ENCODE measurements at places on chromosomes 7 and 10. TPM values are rescaled to one million over a fixed set of nuclear protein-coding genes. Genes with fewer than 3 reads are reported as not detected.

- peaks cover 2% of the 10 kb centered on the region for H3K27me3 ChIP-seq
- no peak overlapping the region for H3K4me3 ChIP-seq
- H3K27ac ChIP-seq, result no peak overlapping the region
Measured at GRCh38 chr7:108079276-108079647, 50.9 kb downstream of the LAMB4 start.

Gene PRXL2A
- total RNA-seq, result 21.0 TPM

DNA sequence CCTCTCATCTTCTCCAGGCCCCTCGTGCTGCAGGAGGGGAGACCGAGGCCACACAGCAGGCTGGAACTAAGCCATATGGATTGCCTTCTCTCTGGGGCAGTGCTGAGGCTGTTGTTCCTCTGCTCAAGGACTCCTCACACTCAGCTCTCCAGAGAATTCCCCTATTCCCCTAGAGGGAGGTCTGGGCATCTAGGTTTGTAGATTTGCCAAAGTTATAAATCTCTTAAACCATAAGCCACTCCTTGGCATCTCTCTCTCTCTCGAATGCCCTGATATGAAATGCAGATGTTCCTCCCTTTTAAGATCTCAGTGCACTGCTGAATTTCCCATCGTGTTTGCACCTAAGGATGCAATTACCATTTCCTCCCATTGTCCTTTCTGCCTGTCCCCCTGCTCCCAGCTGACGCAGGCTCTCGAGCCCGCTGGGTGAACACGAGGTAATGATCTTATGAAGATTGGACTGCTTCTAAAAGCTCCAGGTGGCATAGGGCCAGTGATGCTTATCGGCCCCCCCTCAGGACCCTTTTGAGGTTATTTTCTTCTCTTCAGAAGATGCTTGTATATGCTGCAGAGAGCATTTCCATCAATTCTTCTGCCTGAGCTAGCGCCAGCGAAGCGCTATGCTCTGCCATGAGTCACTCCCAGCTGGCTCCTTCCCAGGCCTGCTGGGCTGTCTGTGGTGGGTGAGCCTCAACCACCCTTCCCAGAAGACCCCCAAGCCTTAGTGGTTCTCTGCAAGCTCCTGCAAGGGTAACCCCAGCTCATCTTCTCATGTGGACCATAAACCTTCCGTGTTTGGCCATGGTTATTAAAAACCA is 41.6 kb upstream of the AQP1 start:
- H3K4me3 ChIP-seq, result no peak overlapping the region
- H3K27ac ChIP-seq, result no peak overlapping the region
- no peaks in the 10 kb centered on the region for H3K4me1 ChIP-seq
- no peak for DNase-seq
- H3K36me3 ChIP-seq, result no peaks in the 10 kb centered on the region

GRCh38 chr10:17335065-17335464 is 107.0 kb downstream of the VIM start:
- H3K36me3 ChIP-seq, result peaks cover 2% of the 10 kb centered on the region
- no peak overlapping the region for H3K4me3 ChIP-seq

DNA sequence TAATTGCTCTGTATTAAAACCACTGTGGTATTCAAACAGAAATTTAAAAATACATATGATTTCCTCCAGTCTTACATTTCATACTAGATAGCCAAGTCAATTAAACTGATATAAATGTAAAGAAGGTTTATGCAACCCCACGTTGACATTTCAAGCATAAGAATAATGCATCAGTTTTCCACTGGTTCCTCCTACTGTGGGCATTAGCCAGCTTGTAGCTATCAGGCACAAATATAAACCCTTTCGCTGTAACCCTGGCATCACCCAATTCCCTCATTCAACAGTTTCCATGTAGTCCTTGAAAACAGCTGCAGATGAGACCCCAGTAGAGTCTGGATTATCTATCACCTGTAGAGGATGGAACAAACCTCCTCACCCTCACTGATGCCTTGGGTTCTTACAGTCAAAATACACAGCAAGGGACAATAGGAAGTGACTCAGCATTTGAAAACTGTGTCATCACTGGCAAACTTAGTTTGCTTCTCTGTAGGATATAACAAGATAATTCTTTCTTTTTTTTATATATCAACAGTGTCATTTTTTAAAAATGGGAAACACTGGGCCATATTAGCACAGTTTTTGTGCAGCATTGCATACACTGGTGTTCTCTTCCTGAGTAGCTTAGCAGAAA is 113.0 kb downstream of the PDE1C start:
- no peak for DNase-seq
- no peaks in the 10 kb centered on the region for H3K27me3 ChIP-seq
- H3K27ac ChIP-seq, result no peak overlapping the region
- no peaks in the 10 kb centered on the region for H3K36me3 ChIP-seq

DNA sequence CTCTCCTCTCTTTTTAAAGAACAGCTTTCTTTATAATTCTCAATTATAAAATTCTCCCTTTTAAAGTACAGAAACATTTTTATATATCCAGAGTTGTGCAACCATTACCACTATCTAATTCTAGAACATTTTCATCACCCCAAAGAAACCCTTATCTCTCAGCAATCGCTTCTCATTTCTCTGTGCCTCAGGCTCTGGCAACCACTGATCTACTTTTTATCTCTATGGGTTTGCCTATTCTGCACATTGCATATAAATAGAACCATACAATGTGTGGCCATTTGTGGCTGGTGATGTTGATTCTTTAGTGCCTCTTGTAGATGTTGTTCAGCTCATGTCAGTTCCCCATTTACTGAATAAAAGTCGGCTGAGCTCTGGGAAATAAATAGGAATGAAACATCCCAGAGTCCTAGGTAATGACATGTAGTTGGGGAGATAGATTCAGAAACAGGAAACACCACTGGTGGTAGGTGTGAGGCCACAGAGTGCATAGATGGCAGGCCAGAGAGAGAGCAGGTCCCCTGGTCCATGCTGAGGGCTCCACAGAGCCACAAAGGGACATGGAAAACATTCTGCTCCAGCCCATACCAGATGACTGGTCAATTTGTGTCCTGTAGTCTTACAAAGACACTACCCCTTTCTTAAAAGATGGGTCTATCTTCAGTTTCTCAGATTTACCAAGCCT is 126.5 kb downstream of the PLPP4 start:
- no peaks in the 10 kb centered on the region for H3K36me3 ChIP-seq
- H3K27ac ChIP-seq, result no peak overlapping the region
- H3K27me3 ChIP-seq, result no peaks in the 10 kb centered on the region
- H3K4me1 ChIP-seq, result no peaks in the 10 kb centered on the region
- no peak overlapping the region for H3K4me3 ChIP-seq
- DNase-seq, result no peak

Gene KLF14
- not detected for total RNA-seq

GRCh38 chr7:5177060-5177459 is 13.0 kb upstream of the WIPI2 start:
- no peak overlapping the region for H3K4me3 ChIP-seq
- no peaks in the 10 kb centered on the region for H3K36me3 ChIP-seq
- no peak for DNase-seq
- no peaks in the 10 kb centered on the region for H3K4me1 ChIP-seq
- no peak overlapping the region for H3K27ac ChIP-seq

GRCh38 chr7:101926265-101926664 is 108.8 kb downstream of the CUX1 start:
- H3K4me1 ChIP-seq, result peaks cover 15% of the 10 kb centered on the region
- H3K27me3 ChIP-seq, result no peaks in the 10 kb centered on the region
- DNase-seq, result no peak

Gene SFXN2
- 16.3 TPM for total RNA-seq

Gene NCAPG2
- 113 TPM for total RNA-seq

- no peak overlapping the region for H3K27ac ChIP-seq
- H3K27me3 ChIP-seq, result peaks cover 3% of the 10 kb centered on the region
- no peaks in the 10 kb centered on the region for H3K36me3 ChIP-seq
- no peak for DNase-seq
- no peak overlapping the region for H3K4me3 ChIP-seq
Measured at GRCh38 chr10:44182909-44183308, 202.0 kb downstream of the CXCL12 start.

- peak overlapping the region; percentile 58 for H3K4me3 ChIP-seq
- peak overlapping the region; percentile 84 for H3K27ac ChIP-seq
- H3K36me3 ChIP-seq, result no peaks in the 10 kb centered on the region
- no peaks in the 10 kb centered on the region for H3K27me3 ChIP-seq
- DNase-seq, result no peak
Measured at GRCh38 chr10:119285495-119286267, 78.3 kb downstream of the GRK5 start.

- H3K27me3 ChIP-seq, result no peaks in the 10 kb centered on the region
- no peaks in the 10 kb centered on the region for H3K4me1 ChIP-seq
- no peaks in the 10 kb centered on the region for H3K36me3 ChIP-seq
- no peak overlapping the region for H3K27ac ChIP-seq
- no peak for DNase-seq
Measured at GRCh38 chr10:124239696-124240095, 146.3 kb upstream of the CHST15 start.

GRCh38 chr10:75203724-75204123 is 6.9 kb upstream of the VDAC2 start:
- DNase-seq, result no peak
- peaks cover 10% of the 10 kb centered on the region for H3K4me1 ChIP-seq
- H3K4me3 ChIP-seq, result no peak overlapping the region
- no peak overlapping the region for H3K27ac ChIP-seq

GRCh38 chr10:132648851-132649528 is 111.4 kb downstream of the INPP5A start:
- H3K36me3 ChIP-seq, result no peaks in the 10 kb centered on the region
- no peaks in the 10 kb centered on the region for H3K27me3 ChIP-seq
- no peaks in the 10 kb centered on the region for H3K4me1 ChIP-seq
- no peak for DNase-seq
- H3K4me3 ChIP-seq, result no peak overlapping the region
- H3K27ac ChIP-seq, result no peak overlapping the region

Gene FGFR2
- not detected for total RNA-seq

DNA sequence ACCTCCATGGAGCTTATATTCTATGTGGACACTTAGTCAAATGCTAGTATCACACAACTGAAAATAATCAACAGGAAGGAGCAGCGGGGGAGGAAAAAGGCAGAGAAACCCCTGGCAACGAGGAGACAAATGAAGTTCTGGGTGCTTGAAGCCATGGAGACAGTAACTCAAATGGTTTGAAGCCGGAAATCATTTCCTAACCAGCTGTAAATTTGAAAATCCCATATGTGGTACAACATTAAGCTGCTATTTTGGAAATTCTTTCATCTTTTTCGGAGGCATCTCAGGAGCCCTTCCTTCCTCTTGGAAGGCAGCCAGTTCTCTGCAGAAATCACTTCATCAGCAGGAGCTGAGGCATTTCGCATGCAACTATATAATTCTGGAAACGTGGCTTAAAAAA is 91.4 kb downstream of the PPP1R3C start:
- H3K36me3 ChIP-seq, result no peaks in the 10 kb centered on the region
- H3K4me1 ChIP-seq, result no peaks in the 10 kb centered on the region
- H3K4me3 ChIP-seq, result no peak overlapping the region
- no peak overlapping the region for H3K27ac ChIP-seq
- DNase-seq, result no peak

- no peak overlapping the region for H3K4me3 ChIP-seq
- no peak for DNase-seq
- no peaks in the 10 kb centered on the region for H3K36me3 ChIP-seq
- no peak overlapping the region for H3K27ac ChIP-seq
Measured at GRCh38 chr10:58554316-58554715, 41.6 kb downstream of the BICC1 start.

Gene PSMG3
- total RNA-seq, result 38.9 TPM

Data from activated CD8-positive, alpha-beta T cell treated with anti-CD3 and anti-CD28 coated beads for 36 hours (primary cell).